ENCODE measurements at places on chromosomes 13 and 19. TPM values are rescaled to one million over a fixed set of nuclear protein-coding genes. Genes with fewer than 3 reads are reported as not detected.

TRIP10 gene
- total RNA-seq, result 47.1 TPM

DNA sequence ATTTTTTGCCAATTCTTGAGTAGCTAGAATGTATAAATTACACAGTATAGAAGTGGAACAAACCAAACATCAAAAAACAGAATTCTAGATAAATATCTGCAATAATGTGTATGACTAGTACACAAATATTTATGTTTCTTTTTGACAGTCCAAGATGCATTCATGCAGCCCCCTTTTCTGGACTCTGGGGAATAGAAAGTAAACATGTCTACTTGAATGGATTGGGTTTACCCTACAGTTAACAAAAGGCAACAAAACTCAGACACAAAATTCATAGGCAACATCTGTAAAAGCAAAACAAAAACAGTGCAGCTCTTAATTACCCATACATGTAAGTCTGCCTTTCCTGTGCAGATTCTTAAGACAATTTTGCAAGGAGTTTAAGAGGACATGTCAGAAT, 419.4 kb upstream of the DACH1 start:
- no peak for DNase-seq

GRCh38 chr13:34672631-34673030, 269.4 kb upstream of the NBEA start:
- DNase-seq, result no peak

- no peak for DNase-seq
Measured at GRCh38 chr13:93356469-93356868, 129.9 kb downstream of the GPC6 start.

DNA sequence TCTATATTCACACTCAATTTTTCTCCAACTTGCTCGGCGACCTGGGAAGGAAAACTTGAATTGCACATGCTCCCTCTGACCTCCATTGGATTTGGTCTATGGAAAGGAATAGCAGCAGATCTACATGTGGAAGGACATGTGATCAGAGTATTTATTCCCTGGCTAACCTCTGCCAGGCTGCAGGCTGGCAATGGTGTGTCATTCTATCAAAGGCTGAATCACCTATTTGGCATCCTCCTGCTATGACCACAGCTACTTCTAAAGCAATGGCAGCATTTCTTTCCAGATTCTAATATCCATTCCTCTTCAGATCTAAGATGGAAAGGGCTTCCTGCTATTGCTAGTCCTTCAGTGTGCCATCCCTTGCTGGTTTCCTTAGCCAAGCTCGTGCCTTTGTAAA, 144.3 kb upstream of the FREM2 start:
- DNase-seq, result no peak

DNA sequence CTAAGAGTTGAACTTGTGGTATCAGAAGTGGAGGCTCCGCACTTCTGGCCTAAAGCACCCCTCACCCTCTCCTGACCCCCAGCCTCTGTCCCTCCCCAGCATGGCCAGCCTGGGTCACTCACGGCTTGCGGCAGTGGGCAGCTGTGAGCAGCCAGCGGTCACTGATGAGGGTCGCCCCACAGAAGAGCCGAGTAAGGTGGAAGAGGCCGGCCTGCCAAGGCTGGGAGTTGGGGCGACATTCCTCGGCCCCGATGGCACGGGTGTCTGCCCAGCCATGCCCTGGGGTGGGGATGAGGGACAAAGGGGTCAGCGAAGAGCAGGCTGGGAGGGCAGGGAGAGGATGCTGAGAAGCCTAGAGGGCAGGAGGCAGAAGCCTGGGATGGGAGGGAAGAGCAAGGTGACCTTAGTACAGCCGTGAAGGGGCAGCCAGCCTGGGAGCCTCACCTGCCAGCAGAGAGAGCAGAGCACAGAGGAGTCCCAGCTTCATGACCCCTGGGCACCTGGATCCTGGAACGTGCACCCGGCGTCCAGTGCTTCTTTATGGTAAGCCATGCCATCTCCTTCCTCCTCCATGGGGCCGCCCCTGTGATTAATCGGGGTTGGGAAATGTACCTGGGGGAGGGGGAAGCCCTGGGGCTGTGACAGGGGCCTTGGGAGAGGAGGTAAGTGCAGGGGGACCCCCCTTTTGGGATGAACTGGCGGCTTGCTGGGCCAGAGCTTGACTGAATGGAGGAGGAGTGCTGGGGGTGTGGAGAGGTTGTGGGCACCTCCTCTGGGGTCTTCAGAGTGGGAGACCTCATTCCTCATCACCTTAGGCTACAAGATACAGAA, 7.9 kb upstream of the KLK8 start:
- DNase-seq, result no peak

GRCh38 chr19:47239610-47240296, 8.8 kb upstream of the BBC3 start:
- DNase-seq, result no peak
